Activated T-cell treated with anti-CD3 and anti-CD28 coated beads for 48 hours (primary cell): ENCODE measurements at places on chromosomes 12 and 14.

DNA sequence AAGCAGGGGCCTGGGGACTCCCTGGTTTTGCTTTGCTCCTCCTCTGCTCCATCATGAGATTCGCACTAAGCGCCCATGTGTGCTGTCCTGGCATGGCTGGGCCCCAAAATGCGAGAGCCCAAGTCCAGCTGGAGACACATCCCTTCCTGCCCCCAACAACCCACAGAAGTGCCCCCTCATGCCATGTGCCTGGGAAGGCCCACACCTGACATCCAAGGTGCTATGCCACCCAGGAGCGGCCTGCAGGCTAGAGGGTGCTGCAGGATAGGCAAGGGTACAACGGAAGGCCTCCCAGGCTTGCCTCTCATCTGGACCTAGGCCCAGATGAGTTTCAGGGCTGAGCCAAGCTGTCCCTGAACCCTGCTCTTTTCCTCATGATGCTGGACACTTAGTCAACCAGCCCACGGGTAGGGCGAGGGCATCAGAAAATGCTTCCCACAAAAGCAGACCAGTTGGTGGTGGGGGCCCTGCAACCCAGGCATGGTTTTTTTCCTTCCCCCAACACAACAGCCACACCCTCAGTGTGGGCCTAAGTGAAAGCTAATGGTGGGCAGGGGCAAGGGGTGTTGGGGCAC is 13.2 kb upstream of the KRT80 start:
- DNase-seq, result no peak

- no peak for DNase-seq
Observed at GRCh38 chr14:59704054-59704645, 127.5 kb upstream of the CCDC175 start.

DNA sequence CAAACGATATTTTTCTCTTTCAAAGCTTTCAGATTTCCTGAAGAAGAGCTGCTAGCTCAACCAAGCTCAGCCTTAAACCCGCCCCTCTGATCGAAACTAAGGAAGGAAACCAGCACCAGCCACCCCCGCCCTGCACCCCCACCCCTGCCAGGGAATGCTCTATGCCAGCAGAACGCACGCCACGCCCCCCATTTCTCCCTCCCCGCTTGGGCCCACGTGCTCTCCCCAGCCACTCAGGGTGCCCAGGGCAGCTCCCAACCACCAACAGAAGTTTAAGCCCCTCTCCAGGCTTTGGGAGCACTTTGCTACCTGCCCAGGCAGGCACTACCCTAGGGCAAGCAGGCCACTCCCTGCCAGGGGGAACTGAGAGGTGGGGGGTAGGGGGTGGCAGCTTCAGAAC is 18.8 kb upstream of the KRT78 start:
- DNase-seq, result no peak

DNA sequence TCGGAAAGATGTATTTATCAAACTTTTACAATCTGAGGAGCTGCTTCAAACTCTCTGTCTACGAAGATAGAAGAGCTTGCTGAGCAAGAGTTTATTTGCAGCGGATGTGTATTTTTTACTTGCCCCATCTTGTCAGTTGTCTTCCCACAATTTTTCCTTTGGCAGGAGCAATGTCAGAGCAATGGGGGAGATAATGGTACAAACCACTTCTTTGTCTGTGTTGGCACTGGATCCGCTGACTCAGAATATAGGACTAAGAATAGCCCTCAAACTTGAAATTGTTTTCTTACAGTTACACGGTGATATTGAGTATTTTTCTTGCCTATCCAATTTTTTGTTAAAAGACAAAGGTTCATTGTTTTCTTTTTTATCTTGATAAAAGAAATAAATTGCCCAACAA is 27.6 kb downstream of the HELB start:
- DNase-seq, result no peak

DNA sequence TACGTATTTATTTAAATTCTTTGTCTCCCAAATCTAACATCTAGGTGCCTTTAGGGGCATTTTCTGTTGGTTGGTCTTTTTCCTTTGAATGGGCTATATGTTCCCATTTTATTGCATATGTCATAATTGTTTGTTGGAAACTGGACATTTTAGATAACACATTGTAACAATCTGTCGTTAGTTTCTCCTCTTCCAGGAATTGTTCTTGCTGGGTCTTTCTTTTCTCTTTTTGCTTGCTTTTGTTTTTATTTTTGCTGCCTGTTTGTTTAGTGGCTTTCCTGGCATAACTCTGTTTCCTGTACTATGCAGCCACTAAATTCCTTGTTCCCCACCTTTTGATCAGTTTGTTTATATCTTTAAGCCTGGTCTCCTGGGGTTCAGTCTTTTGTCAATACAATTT is 244.3 kb upstream of the RTL1 start:
- no peak for DNase-seq

- no peak for DNase-seq
Observed at GRCh38 chr12:77324416-77324762, 259.0 kb upstream of the E2F7 start.

- DNase-seq, result peak; percentile 25
Observed at GRCh38 chr12:46267825-46268582, 839 bp downstream of the SLC38A1 start.

GRCh38 chr12:12221560-12221959 is 45.3 kb downstream of the LRP6 start:
- no peak for DNase-seq

GRCh38 chr12:49404956-49405355 is 37.7 kb downstream of the SPATS2 start:
- no peak for DNase-seq

DNA sequence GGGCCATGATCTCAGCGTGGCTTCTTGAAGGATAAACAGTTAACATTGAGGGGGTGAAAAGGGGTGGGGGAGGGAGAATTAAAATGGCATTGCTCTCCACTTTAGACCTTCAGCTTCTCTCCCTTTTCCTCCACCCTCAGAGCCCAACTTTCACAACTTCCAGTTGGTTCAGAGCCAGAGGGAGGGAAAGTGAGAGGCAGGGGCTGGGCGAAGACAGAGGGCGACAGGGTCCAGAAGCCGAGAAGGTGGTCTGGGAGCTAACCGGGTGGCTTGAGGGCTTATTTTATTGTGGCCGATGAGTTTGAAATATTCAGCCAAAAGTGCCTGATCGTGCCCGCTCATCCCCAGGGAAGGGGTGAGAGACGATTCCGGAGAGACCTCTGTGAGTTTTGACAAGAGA is 4.1 kb downstream of the BMP4 start:
- no peak for DNase-seq

- DNase-seq, result no peak
Observed at GRCh38 chr12:70463997-70464396, 97.9 kb downstream of the KCNMB4 start.

- no peak for DNase-seq
Observed at GRCh38 chr12:106711316-106711715, 63.2 kb upstream of the RIC8B start.

- no peak for DNase-seq
Observed at GRCh38 chr12:96912261-96912660, 5.2 kb downstream of the NEDD1 start.

- no peak for DNase-seq
Observed at GRCh38 chr14:37422748-37423147, 172.3 kb downstream of the FOXA1 start.

- DNase-seq, result no peak
Observed at GRCh38 chr14:95564060-95564459, 29.2 kb downstream of the GLRX5 start.

GRCh38 chr14:105294142-105294597 is 6.6 kb downstream of the BRF1 start:
- DNase-seq, result peak; percentile 54

- no peak for DNase-seq
Observed at GRCh38 chr14:56514663-56515371, 64.8 kb upstream of the TMEM260 start.

- DNase-seq, result no peak
Observed at GRCh38 chr12:117680312-117680711, 288.5 kb downstream of the KSR2 start.

- DNase-seq, result no peak
Observed at GRCh38 chr12:30100741-30101140, 317.0 kb upstream of the TMTC1 start.

DNA sequence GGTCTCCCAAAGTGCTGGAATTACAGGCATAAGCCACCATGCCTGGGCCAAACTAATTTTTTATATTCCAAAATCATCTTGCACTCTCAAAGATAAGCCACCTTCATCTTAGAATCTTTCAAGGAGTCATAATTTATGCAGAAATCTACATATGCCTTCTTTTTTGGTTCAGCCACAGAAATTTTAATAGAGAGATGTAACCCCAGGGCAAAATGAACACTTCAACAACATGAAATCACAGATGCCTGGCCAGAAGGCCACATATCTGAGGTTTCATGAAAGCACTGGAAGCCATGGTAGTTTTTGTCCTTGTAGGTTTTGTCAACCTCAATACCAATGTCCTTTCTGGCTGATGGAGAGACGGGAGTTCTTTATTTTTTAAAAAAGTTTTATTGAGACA is 9.8 kb downstream of the SUPT16H start:
- no peak for DNase-seq

GRCh38 chr12:2494486-2495192 is 300.1 kb upstream of the FKBP4 start:
- no peak for DNase-seq

DNA sequence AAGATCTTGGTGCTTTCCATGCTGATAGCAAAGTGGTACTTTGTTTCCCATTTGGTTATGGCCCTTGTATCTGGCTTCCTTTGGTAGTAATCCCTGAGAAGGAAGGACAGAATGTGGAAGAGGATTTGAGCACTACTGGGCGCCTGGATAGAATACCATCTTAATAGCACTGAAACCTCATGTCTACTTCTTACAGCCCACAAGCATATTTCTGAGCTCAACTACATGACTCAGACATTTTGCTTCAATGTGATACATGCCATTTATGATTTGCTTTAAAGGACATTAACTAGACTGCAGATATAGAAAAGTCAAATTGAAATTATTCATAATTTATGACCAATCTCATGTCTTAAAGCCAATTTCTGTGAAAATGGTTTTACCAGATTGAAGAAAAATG is 80.4 kb downstream of the LIN7A start:
- DNase-seq, result no peak

DNA sequence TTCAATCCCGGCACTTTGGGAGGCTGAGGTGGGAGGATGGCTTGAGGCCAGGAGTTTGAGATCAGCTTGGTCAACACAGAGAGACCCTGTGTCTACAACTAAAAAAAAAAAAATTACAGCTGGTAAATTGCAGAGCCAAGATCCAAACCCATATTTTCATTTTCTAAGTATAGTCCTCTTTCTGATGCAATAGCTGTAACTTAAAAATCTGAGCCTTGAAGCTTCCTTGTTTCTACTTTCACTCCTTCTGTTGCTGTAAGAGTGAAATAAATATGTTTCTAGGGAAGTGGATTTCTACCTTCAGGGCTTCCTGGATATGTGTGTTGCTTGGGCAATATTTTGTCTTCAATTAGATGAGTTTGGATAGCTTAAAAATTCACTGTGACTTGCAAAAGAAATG is 42.0 kb upstream of the PRICKLE1 start:
- no peak for DNase-seq

DNA sequence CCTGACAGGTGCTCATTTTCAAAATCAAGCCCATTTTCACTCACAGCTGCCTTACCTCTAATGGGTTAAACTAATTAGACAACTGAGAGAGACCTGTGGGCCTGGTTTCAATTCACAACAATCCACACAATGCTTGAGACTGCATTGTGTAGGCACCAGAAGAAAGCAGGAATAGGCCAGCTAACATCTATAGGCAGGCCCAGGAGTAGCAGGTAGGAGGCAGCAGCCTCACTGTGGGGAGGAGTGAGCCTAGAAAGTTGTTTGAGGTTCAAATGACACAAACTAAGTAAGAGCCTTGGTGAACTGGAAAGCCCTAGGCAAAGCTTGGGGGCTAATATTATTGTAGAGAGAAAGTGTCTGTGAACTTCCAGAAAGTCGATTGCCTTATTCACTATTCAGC is 289.5 kb upstream of the CCDC196 start:
- no peak for DNase-seq

GRCh38 chr14:74573421-74574089 is 38.5 kb downstream of the LTBP2 start:
- DNase-seq, result no peak

DNA sequence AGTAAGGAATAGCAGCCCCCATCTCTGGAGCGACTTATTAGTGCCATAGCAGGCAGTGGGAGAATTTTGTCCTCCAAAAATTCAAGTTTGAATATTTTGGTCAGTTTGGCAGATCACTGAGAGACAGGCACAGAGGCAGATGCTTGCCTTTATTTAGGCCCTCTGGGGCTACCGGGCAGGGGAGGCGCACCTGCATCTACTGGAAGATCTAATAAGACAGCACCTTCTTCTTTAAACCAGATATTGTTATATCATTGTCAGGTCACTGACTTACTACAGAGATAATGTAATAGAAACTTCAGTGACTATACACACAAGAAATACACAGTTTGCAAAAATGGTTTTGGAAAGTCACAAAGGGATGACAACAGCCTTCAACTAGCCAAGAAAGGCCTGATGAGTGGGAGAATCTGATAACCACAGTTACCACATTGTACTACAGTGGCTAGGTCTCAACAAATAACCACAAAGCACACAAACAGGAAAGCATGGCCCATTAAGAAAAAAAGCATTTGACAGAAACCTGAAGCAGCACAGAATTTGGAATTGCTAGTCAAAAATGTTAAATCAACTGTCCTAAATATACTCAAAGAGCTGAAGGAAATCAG is 56.8 kb downstream of the CDK17 start:
- DNase-seq, result no peak

- peak; percentile 29 for DNase-seq
Observed at GRCh38 chr14:52131640-52132320, 62.9 kb upstream of the NID2 start.

DNA sequence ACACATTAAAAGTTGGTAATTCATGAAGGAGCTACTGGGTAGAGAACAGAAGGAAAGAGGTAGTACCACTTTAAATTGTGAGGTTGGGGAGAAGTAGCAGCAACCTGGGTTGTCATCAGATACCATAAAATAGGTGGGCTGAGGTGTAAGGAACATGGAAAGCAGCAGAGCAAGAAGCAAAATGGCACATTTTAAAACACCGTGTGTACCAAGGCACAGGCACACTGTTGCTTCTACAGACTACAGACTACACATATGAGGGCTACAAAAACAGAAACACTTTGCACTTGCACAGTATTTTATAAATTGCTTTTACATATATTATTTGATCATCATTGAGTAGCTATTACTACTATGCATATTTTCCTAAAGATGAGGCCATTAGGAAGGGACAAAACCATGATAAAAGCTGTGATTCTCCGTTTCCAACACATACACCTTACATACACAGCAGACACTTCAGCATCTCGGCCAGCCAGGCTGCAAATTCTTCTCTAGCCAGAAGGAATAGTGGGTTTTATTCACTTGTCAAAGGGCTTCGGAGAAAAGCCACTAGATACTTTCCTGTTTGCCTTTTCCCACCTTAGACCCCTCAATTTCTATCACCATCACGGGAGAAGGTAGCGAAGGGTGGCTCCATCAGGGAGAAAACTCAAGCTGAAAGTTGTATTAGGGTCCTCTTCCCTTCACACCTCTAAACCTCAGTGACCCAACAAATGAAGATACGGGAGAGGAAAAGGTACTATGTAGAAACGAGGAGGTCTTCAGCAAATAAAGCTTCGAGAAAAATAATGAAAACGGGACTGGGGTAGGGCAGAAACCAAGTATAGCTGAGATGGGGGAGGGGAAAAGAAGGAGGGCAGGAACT is 1.6 kb downstream of the PYM1 start:
- no peak for DNase-seq

GRCh38 chr14:63026491-63026890 is 18.8 kb downstream of the KCNH5 start:
- DNase-seq, result no peak
